ENCODE measurements at places on chromosomes 4 and X.

DNA sequence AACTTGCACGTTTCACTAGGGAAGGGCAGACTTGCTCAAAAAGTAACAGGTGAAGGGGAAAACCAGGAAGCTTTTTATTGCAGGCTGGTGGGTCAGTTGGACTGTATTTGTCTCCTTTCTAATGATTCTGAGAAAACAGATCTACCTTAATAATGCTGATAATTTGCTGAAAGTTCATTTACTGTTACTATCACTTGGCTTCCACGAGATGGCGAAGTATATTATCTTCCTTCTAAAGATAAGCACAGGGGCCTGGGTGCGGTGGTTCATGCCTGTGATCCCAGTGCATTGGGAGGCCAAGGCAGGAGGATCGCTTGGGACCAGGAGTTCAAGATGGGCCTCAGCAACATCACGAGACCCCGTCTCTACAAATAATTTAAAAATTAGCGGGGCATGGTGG is 16.4 kb downstream of the CCKAR start:
- DNase-seq = no peak

DNA sequence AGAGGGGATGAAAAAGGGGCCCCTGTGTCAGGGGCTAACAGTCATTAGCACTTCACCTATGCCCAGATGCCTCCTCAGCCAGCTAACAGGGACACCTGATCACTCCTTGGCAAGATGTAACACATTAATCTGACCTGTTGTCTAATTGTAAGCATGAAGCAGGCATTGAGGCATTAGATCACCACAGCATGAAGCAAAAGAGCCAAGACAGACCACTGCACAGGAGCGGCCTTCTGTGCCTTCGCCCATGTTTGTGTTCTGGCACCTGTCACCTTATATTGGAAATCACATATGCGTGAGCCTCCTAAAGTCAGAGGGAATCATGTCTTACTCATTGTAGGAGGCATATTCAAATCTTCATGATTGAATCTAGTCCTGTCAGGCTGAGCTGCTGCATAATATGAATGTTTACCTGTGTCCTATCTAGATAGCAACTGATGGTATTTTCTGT is 48.4 kb downstream of the PTTG2 start:
- no peak for DNase-seq

DNA sequence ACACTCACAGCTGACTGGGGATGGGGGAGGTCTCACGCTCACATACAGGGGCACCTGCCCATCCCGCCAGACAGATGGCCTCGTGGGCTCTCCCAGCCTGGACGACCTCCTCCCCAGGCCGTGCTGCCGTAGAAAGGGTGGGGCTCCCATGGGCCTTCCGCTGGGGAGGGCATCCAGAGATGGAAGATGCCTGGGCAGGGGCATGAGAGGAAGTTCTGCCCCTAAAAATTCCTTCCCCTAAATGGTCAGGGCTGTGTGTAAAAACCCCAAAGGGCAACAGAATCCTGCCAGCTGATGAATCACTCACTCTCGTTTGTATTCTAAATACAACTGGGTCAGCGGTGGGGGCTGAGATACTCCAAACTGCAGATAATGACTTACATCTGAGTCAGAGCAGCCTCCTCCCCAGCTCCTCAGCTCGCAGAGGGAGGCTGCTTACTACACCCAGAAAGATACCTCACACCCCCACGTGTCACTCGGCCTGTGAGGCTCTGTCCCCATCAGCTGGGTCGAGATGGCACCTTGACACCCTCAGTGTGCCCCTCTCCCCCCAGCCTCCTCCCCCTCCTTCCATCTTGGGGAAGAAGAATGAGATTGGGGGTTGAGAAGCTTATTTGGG is 10.1 kb downstream of the WDR1 start:
- peak; percentile 89 for DNase-seq

DNA sequence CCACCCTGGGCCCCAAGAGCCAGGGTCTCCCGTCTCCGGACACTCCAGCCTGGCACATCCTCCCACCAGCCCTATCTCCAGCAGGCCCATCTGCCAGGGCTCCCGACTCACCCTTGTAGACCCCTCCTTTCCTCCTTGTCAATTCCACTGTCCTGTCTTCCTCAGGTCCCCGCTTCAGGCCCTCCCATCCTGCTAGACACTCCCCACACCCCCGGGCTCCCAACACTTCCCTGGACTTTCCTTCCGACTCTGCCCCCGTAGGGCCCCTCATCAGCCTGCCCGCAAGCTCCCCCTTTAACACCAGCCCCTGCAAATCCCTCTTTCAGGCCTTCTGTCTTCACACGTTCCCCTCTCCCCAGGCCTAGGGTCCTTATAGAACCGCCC is 1.1 kb downstream of the PRAF2 start:
- DNase-seq = no peak

- DNase-seq = no peak
Observed at GRCh38 chr4:39522068-39522467, 5.2 kb downstream of the UGDH start.

DNA sequence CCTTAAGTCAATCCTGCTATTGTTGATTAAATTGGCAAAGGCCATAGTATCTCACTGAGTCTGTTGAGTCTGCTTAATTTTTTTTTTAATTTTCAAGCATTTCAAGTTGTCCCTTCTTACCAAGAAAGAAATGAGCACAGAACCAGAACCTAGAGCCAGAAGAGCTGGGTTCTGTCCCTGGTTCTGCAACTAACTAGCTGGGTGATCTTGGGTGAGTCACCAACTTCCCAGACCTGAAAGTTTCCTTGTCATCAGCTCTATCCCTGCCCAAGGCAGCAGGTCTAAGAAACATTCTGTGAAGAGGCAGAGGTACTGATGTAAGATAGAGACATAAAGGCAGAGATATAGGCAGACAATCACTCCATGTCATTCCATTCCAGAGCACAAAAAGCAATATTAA is 17.3 kb downstream of the TEC start:
- DNase-seq = no peak

DNA sequence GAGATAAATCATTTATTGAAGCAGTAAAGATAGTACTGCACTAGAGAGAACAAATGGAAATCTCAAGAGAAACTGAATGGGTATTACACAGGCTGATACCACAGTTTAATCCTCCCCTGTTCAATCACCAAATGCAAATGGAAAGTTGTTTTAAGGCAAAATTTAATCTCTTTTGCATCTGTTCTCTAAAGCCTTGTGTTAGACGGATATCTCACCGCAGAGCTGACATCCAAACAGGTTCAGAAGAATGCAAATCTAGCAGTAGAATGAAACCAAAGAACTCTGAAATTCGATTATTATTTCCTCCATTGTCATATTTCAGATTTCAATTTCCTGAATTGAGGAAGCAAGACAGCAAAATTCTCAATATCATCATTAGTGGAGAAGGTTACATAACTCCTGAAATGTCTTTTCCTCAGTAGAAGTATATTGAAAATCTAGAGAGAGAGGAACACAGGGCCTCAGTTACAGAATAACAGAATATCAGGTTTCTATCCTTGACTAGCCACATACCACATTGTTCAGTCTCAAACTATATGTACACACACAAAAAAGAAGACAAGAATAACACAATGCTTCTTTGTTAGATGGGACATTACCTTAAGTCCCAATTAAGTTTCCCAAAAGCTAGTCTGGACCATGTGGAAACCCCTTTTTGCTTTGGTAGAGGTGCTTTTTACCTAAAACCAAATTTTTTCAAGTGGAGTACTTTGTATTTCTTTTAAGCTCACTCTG is 94.1 kb upstream of the BANK1 start:
- no peak for DNase-seq

DNA sequence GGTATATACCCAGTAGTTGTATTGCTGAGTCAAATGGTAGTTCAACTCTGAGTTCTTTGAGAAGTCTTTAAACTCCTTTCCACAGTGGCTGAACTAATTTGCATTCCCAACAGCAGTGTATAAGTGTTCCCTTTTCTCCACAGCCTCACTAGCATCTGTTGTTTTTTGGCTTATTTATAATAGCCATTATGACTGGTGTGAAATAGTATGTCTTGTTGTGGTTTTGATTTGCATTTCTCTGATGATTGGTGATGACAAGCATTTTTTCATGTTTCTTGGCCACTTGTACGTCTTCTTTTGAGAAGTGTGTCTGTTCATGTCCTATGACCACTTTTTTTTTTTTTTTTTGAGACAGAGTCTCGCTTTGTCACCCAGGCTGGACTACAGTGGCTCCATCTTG is 30.5 kb downstream of the GPR50 start:
- DNase-seq = no peak

DNA sequence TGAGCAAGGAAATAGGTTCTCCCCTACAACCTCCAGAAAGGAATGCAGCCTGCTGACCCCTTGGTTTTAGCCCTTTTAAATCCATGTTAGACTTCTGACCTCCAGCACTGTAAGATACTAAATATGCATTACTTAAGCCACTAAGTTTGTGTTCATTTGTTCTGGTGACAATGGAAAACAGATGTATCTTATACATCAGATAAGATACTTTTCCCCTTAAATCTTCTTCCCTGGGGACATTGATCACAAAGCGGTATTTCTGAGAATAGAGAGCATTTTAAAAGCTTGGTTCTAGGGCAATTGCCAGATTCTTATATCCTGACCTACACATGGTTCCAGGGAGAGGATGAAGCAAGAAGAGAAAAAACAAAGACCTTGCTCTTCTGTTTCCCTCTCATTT is 6.5 kb upstream of the TMEM184C start:
- DNase-seq = no peak

GRCh38 chr4:17721496-17722355 is 59.7 kb downstream of the FAM184B start:
- no peak for DNase-seq

- peak; percentile 14 for DNase-seq
Observed at GRCh38 chr4:112327965-112328733, 31.0 kb downstream of the ALPK1 start.

DNA sequence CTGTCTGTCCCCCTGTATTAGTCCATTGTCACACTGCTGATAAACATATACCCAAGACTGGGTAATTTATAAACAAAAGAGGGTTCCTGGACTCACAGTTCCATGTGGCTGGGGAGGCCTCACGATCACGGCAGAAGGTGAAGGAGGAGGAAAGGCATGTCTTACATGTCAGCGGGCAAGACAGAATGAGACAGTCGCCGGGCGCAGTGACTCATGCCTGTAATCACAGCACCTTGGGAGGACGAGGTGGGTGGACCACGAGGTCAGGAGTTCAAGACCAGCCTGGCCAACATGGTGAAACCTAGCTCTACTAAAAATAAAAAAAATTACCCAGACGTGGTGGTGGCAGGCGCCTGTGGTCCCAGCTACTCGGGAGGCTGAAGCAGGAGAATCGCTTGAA is 24.7 kb downstream of the IL3RA start:
- no peak for DNase-seq

DNA sequence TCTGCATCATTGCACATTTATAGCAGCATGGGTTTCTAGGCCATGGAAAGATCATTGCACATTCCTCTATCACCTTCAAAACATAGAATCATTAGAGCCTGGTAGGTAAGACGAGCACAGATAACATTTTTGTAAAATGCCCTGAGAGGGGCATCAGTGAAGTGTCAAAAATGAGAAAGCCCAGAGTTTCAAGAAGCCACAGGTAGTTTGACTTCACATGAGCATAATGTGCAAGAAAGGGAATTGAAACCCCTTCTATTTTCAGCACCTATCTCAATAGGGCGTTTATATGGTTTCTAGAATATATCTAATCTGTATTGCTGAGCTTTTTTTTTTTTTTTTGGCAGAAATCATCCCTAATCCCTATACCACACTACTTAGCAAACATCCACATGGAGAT is 2441.7 kb downstream of the ARAP2 start:
- DNase-seq = no peak

GRCh38 chr4:173191623-173192041 is 23.0 kb downstream of the GALNT7 start:
- DNase-seq = no peak

DNA sequence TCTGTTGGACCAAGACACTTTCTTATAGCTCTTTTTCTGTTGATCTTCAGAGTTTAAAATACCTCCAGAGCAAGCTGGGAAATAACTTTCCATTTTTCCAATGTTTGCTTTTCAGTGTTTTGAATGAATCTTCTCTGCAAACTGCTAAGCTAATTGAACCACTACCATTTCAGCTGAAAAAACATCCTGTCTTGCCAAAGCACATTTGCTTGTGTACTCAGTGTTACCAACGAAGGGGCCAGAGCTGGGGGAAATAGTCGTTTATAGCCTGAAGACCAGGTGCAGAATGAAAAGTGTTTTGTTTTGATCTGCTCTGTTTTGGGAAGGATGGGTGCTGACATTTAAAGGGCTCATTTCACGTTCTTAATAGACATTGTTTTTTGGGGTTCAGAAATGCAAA is 88.4 kb upstream of the CLNK start:
- DNase-seq = no peak

- peak; percentile 14 for DNase-seq
Observed at GRCh38 chr4:137125011-137125410, 407.3 kb downstream of the PCDH18 start.

- no peak for DNase-seq
Observed at GRCh38 chr4:154720123-154720522, 23.7 kb upstream of the LRAT start.

DNA sequence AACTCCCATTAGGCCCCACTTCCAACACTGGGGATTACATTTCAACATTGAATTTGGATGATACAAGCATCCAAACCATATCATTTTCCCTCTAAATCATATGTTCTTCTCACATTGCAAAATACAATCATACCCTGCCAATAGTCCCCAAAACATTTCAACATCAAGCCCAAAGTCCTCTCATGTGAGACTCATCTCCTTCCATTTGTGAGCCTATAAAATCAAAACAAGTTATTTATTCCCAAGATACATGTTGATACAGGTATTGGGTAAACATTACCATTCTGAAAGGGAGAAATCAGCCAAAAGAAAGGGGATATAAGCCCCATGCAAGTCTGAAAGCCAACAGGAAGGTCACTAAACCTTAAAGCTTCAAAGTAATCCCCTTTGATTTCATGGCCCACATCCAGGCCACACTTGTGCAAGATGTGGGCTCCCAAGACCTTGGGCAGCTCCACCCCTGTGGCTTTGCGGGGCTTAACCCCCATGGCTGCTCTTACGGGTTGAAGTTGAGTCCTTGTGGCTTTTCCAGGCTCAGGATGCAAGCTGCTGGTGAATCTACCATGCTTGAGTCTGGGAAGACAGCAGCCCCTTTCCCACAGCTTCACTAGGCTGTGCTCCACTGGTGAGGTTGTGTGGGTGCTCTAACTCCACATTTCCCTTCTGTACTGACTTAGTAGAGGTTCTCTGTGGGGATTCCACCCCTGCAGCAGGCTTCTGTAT is 40.6 kb upstream of the SERTM2 start:
- DNase-seq = no peak

DNA sequence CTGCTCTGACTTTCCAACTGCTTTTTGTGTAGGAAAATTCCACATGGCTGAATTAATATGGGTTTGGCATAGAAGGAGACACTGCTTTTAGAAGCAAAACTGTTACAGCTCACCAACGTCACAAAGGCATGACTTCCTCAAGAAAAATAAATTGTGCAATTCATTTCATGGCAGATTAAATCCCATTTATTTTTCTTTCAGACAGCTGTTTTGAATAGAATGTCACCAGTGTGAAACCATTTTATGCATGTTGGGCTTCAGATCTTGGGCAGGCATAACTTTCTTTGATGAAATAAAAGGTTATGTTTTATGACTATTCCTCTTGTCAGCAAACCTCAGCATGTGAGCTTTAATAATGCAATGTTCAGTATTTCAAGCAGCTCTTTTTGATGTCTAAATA is 542.8 kb downstream of the GALNTL6 start:
- DNase-seq = peak; percentile 23
